ENCODE measurements at places on chromosomes 1 and 21.
A peak's percentile ranks its signal among the peaks of the same experiment; 100 is the strongest.

DNA sequence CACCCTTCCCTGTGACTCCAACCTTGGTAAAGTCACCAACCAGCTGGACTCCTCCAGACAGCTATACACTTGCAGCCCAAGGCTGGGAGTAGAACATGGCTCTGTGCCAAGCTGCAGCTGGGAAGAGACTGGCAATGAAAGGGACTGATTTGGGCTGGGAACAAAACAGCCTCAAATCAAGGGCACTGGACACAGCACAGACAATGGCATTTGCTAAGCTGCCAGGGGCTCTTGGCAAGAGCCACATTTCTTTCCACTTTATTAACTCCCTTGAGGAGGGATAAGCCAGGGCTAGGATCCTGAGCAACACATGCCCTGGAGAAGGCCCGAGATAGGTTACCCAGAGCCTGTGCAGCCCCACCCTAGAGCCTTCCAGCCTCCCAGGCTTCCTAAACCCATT, 12.0 kb downstream of the SYT11 start:
- no peak for DNase-seq

GRCh38 chr1:215875712-215876111, 308.6 kb downstream of the KCTD3 start:
- no peak for DNase-seq

DNA sequence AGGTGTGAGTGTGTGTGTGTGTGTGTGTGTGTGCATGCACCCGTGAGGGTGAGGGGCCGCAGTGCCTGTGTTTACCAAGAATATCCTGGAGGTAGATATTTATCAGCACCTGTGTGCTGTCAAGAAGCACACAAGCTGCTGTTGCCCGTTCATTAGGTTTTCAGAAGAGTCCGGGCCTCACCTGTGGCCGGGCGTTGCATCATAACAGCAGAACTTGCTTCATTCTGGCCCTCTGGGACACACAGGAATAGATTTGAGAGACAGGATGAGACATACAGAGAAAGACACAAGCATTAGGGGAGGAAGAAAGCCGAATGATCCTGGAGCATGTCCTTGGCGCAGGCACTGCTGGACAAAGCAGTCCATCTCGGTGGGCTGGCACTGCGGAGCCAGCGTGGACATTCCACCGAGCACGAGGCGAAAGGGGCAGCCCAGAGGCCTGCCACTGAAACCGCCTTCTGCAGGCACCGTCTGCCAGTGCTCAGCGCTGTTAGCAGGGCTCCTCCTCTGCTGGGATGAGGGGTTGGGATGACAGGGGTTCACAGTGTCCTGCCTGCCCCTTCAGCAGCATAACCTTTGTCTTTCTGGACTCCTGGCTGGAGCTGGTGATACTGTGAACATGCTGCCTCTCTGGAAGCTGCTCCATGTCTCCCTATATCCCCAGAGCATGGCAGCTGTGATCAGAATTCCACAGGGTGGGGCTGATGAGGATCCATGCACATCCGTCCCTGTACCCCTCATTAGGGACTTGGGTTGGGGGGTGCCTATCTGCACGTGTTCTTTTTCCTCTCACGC, 81.1 kb downstream of the PEX14 start:
- DNase-seq, result no peak

DNA sequence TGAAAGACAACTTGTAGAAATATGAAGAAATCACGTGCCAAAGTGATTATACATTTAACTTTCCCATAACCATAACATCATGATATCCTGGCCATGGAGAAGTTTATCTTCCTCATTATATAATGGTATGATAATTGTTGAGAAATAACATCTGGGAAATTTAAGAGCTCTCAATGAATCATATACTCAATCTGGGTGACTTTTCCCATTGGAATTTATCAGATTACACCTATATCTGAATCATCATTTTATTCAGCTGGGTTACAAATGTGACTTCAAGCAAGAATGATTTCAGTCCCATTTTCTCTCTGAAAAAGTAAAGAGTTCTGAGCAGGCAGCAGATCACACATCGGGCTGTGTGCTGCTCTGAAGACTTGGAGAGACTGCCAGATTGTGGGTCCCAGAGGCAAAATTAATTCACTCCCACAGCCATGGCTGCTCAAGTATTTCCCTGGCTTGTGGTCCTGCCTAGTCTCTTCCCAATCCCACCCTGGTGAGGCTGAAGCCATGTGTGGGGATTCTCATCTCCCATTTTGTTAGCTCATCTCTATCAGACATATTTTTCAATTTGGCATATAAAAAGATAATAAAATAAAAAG, 278.0 kb downstream of the MRPL39 start:
- peak; percentile 78 for DNase-seq

- peak; percentile 90 for DNase-seq
Measured at GRCh38 chr21:33760641-33761440, 118.5 kb downstream of the ITSN1 start.

- no peak for DNase-seq
Measured at GRCh38 chr1:64887689-64888217, 78.6 kb downstream of the JAK1 start.

DNA sequence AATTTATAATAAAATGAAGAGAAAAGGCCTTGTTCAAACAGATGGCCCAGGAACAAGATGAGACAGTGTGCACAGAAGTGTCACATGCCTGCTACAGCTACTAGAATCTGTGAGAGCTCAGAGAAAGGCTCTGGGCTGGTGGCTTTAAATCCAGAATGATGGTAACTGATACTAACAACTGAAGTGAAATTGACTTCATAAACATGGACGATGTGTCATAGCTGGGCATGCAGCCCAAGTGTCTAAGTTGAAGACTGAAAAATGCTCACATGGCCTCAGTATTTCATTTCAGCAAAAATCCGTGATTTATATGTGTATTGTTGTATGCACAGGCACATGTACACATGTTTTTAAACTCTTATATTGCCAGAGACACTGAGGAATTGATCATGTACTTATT, 208.3 kb upstream of the RUNX1 start:
- no peak for DNase-seq

GRCh38 chr1:183058851-183059502, 35.8 kb downstream of the LAMC1 start:
- DNase-seq, result no peak

DNA sequence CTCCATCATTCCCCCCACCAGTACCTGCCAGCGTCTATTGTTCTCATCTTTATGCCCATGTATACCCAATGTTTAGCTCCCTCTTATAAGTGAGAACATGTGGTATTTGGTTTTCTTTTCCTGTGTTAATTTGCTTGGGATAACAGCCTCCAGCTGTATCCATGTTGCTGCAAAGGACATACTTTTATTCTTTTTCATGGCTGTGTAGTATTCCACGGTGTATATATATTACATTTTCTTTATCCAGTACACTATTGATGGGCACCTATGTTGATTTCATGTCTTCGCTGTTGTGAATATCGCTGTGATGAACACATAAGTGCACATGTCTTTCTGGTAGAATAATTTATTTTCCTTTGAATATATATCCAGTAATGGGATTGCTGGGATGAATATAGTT, 313.3 kb upstream of the GREM2 start:
- DNase-seq, result no peak

DNA sequence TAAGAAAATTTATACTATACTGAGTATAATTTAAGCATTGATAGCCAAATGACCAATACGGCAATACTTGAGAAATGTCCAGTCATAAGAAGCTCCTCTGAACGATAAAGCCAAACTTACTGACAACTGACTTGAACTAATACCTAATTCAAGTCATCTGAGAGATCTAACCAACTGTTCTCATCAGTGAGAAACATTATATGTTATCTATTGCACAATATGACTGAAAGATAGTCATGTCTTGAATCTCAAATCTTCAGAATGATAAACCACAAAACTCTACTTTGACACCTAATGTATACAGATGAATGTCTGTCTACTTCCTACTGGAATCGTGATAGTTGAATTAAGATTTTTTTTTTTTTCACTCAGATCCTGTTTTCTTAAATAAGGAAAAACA, 39.0 kb downstream of the APP start:
- no peak for DNase-seq

GRCh38 chr21:41706678-41707077, 60.2 kb downstream of the RIPK4 start:
- no peak for DNase-seq

GRCh38 chr1:167467126-167467710, 51.1 kb downstream of the CD247 start:
- no peak for DNase-seq

GRCh38 chr1:59685666-59686065, 129.1 kb upstream of the HOOK1 start:
- no peak for DNase-seq

GRCh38 chr1:223721658-223722607, 9.6 kb downstream of the CAPN2 start:
- DNase-seq, result no peak

DNA sequence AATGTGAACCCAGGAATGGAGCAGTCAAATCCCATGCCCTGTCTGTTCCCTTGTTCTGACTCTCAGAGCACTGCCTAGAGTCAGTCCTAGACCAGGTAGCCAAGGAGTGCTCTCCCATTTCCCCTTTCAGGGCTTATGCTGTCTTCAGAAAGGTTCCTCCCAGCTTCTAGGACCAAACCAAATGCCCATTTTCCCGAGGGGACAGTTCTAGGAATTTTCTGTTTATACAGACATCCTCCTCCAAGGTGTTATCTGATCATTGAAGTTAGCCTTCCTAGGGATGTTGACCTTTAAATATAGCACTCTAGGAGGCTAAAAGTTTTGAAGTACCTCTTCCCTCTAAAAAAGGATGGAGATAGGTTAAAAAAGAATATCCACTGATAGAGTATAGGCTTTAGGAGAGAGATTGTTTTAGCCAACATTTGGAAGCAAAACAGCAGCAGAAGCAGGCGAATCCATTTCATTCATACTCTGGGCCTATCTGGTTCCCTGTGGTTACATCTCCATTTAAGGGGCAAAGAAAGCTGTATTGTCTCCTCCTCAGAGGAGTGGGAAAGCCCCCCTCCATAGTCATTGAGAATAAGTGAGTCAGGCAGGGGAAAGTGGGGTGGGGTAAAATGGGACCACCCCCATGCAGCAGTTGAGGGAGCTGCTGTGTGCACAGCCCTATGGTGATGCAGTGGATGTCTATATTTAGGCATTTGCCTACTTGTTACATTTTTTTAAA, 126.5 kb downstream of the SPATA46 start:
- no peak for DNase-seq

DNA sequence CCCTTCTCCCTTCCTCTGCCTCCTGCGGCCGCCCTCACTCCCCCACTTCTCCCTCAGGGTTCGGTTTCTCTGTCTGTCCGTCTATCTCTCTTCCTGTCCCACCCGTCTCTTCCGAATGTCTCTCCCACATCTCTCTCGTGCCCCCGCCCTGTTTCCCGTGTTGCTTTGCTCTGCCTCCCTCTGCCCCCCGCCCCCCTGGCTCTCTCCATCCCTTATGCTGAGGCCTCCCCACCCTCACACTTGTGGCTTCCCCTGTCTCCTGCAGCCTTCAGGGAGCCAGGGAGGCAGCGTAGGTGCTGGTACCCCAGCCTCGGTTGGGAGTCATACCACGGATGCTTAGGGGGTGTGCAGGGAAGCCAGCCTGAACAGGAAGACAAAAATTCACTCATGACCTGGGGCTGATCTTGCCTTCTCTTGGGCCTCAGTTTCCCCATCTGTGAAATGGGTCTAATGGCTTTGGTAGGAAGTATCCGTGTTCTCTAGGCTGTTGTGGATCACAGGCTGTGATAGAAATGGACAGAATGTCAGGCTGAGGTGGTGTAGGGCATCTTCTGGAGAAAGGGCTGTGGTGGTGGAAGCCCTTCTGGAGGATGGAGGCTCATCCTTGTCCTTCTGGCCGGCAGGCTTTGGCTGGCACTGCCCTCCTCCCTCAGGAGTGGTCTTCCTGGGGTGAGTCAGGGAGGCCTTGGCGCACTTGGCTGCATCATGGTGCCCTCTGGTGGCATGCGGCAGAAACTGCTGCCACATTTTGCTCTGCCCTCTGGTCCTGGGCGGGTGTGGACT, 55.5 kb downstream of the FOXO6 start:
- peak; percentile 8 for DNase-seq

DNA sequence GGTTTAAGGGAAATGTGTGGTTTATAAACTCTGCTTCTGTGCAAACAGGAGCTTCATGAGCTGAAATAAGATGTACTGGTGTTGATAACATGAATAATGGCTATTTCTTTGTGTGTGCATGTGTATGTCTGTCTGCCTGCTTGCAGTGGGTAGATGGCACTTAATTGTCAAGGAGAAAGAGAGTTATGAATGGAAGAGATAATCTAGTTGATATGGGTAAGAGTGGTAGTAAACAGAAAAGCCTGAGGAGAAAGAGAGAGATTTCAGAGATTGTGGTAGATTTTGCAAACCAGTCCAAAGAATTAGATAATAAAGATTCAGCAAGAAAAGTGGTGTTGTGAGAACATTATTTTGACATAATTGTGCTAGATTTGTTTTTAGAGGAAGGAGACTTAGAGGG, 7.7 kb downstream of the SUCO start:
- DNase-seq, result no peak

GRCh38 chr21:45779226-45779625, 135.7 kb downstream of the PCBP3 start:
- DNase-seq, result no peak

DNA sequence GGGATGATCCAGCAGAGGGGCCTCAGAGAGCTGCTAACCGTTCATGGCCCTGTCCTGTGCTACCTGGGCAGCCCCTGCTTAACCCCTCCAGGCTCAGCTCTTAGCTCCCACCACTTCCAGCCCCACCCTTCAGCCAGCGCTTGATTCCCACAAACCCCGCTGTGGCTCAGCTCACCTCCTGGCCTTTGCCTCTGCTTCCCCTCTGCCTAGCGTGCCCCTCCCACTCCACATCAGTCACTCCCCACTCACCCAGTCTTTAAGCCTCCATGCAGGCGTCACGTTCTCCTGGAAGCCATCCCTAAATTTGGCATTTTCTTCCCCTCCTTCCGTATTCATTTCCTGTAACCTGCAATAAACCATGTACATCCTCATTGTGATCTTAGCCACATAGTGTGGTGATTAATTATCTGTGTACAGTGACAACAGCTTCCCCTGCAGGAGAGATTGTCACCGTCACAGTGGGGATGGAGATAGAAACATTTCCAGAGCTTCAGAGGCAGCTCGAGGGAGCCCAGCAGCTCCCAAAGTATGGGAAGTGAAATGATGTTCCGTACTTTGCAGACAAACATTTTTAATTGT, 65.5 kb downstream of the EPHB2 start:
- DNase-seq, result no peak

DNA sequence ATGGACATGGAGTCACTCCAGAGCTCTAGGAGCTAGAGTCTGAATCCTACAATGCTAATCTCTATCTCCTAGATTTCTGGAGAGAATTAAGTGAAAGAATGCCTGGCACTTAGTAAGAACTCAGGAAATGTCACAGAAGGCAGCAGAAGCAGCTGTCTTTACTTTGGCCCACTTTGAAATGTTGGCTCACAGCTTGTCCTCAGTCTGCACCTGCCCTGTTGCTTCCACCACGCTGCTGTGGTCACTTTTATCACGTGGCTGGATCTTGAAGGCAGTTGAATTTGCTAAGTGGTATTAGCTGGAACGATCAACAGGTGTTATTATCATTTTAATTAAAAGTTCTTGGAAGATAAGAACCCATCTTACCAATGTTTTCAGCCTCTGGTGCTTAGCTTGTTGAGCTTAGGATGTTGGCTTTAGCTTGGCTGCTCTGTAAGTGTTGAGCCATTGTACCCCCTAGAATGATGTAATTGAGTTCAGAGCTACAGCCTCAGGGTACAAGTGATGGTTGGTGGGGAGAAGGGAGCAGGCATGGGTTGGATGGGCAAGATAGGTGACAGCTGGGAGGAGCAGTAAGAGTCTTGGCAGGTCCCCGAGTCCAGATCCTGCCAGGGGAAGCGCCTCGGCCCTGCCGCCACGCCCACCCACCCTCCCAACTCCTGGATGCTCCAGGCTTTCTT, 41.9 kb upstream of the EPS8L3 start:
- no peak for DNase-seq

GRCh38 chr1:21105807-21106206, 70.9 kb downstream of the EIF4G3 start:
- DNase-seq, result no peak
